ENCODE measurements at places on chromosomes 7 and 10.

GRCh38 chr7:69318794-69319193 lies 279.5 kb upstream of the AUTS2 start:
- DNase-seq = no peak

DNA sequence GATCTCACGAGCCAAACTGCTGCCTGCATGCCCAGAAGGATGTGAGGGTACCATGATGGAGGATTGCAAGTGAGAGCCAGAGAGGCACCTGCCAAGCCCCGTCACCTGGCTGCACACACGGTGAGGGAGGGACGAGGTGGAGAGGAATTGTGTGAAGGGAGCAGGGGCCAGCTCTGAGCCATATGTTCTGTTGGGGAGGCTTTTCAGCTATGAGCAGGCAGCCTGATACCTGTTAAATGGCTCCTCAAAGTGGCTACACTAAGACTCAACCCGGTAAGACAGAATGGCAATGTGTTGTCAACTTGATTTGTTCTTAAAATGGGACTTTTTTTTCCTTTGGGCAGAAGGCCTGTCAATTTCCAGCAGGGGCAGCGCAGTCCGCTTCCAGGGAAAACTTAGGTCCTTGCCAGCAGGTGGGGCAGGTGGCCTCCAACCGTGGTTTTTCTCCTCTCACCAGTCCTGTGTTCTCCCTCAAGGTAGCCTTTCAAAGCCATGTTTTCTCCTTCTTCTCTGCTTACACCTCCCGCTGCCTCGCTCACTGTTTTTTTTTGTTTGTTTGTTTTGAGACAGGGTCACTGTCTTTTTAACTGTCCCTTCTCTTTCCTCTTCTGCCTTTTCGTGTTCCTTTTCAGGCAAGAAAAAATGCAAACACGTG lies 57.7 kb upstream of the ZNRF2 start:
- DNase-seq = no peak

- no peak for DNase-seq
Measured at GRCh38 chr7:106864298-106865081, 592 bp upstream of the PIK3CG start.

GRCh38 chr7:45974540-45975360 lies 53.7 kb upstream of the IGFBP3 start:
- DNase-seq = no peak

DNA sequence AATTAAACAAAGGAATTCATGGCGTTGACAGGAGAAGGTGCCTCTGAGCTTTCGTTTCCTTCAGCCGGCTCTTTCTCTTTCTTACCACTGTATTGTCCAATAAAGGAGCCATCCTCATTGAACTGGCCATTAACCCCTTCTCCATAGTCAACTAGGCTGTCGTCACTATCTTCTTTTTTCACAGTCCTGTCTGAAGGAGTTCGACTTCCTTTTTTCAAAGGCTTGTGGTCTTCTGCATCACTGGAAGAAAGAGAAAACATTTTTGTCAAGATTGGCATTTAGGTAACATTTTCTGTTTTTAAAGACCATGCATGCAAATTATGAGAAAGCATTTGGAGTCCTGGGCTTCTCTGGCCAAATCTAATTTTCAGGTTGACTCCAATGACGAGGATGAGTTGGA lies 19.7 kb upstream of the LAMB4 start:
- DNase-seq = no peak

DNA sequence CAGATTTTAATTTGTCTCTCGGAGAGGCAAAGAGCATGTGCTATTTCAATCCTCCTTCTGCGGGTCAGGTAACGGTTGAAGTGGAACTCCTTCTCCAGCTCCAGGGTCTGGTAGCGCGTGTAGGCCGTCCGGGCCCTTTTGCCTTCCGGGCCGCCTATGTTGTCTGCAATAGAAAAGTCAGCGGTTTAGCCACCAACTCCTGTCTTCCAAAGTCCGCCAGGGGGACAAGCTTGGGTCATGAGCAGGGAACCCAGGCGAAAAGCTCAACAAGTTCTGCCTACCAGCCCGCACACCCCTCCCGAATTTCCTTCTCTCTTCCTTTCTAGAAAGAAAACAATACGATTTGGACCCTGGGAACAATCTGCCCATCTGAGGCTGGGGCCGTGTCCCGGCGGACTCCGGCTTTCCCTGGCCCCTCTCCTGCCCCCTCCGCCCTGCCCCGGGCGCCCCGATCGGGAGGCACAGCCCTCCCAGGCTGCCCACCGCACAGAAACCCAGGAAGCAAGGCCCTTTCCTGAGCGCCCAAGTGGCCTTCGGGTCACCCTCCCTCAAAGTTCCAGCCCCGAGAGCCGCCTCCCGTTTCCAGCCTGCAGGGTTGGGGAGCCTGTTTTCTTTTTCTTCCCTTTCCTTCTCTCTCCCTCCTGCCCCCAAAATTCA lies 1.4 kb downstream of the HOXA5 start:
- no peak for DNase-seq

Data from thoracic aorta (tissue), 2 donors.